AG04450 (cell line): ENCODE measurements at places on chromosomes 2 and 18.
A peak's percentile ranks its signal among the peaks of the same experiment; 100 is the strongest.

DNA sequence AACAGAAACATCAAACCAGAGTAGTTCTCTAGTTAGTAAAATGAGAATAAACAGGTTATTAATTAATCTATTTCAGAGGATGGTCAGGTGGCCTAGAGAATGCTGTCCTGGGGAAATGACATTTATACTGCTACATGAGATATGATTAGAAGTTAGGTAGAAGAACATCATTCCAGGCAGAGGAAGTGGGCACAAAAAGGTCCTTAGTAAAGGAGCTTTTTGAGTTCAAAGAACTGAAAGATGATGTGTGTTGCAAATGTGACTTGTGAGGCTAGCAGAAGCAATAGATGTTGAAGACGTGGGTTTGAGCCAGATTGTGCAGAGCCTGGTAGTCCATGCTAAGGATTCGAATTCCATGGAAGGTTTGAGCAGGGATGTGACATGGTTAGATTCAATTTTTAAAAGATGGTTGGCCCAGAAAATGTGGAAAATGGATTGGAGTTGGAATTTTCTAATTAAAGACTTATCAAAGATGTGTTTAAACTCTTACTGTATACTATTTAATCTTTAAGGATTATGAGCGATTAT lies 34.2 kb downstream of the RAB10 start:
- no peak for DNase-seq

DNA sequence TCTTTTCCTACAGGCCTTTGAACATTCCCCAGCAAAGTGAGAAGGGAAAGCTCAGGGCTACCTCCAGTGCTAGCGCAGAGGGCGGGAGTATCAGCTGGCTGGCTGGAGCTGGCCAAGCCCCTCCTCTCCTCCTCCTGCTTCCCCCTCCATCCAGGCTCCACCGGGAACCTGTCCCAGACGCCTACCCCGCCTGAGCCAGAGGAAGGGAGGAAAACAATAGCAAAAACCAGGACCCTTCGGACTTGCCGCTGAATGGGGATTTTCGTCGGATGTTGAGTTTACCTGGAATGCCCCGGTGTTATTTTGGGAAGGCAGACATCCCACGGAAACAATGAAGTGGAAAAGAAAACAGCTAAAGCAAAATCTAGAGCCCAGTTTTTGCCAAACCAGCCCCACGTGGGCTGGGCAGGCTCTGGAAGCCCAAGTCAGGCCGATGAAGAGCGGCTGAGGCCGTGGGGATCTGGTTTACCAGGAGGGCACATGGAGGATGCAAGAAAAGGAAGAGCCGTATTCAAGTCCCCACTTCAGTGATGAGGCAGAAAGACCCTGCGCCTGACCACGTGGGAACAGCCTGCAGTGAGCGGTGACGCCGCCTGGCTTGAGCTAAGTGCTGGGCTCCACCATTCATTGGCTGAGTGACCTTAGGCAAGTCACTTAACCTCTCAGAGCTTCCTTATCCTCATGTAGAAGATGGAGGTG lies 100.4 kb upstream of the LCLAT1 start:
- no peak for DNase-seq

- no peak for DNase-seq
Observed at GRCh38 chr2:121555008-121555407, 24.3 kb downstream of the RNU4ATAC start.

DNA sequence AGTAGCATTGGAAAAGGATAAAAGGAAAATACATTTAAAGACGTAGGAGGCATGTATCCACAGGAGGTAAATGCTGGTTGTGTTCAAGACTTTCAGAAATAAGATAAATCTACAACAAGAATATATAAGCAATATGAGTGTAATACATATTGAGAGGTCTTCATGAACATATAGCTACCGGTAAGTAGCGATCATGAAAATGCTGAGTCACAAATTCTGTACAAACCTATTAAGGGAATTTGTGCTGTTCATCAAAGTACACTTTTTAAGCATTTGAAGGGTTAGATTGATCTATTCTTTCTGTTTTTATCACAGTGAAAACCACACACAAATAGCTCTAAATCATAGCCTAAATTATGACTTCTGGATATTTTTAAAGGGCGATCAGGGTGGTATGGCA lies 173.1 kb upstream of the NYAP2 start:
- no peak for DNase-seq

- DNase-seq, result no peak
Observed at GRCh38 chr2:69483024-69483423, 45.8 kb upstream of the NFU1 start.

- no peak for DNase-seq
Observed at GRCh38 chr2:72149556-72150156, 2.0 kb upstream of the CYP26B1 start.

- DNase-seq, result no peak
Observed at GRCh38 chr2:45648636-45649035, 2.8 kb upstream of the PRKCE start.

GRCh38 chr2:173456960-173457359 lies 102.3 kb downstream of the CDCA7 start:
- no peak for DNase-seq

GRCh38 chr2:233408366-233409285 lies 54.3 kb downstream of the DGKD start:
- DNase-seq, result no peak

DNA sequence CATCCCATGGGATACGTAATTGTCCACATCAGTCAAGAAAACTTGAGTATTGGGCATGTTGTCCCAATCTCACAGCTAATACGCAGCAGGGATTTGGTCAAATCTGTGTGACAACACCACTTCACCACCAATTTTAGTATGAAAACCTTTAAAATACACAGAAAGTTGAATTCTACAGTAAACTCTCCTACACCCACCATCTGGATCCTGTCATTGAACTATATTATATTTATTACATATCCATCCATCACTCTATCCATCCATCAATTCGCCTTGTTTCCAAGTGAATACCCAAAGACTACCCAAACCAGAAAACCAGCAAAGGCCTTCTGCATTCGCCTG lies 846 bp upstream of the FKBP7 start:
- DNase-seq, result no peak

- DNase-seq, result no peak
Observed at GRCh38 chr2:134457353-134457752, 203.5 kb downstream of the MGAT5 start.

DNA sequence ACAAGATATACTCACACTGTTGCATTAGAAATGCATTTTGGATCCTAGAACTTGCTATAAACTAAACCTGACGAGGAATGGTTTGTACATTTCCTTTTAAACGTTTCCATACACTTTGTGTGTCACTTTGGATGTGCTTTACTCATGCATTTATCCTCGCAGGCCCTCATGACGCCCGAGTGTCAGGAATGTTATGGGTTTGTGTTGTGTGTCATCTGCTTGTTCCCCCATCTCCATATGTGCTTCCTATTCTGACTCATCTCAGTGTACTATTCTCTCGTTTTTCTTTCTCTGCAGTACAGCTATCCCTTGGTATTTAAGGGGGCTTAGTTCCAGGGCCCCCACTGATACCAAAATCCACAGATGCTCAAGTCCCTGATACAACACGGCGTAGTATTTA lies 121.5 kb upstream of the RASGRP3 start:
- no peak for DNase-seq

- DNase-seq, result no peak
Observed at GRCh38 chr18:26468931-26469340, 79.4 kb downstream of the KCTD1 start.

GRCh38 chr2:162125138-162125537 lies 26.9 kb downstream of the GCG start:
- DNase-seq, result no peak

- DNase-seq, result no peak
Observed at GRCh38 chr2:201320701-201321100, 36.4 kb downstream of the FLACC1 start.

GRCh38 chr2:196987649-196988364 lies 61.3 kb upstream of the PGAP1 start:
- DNase-seq, result peak; percentile 83

DNA sequence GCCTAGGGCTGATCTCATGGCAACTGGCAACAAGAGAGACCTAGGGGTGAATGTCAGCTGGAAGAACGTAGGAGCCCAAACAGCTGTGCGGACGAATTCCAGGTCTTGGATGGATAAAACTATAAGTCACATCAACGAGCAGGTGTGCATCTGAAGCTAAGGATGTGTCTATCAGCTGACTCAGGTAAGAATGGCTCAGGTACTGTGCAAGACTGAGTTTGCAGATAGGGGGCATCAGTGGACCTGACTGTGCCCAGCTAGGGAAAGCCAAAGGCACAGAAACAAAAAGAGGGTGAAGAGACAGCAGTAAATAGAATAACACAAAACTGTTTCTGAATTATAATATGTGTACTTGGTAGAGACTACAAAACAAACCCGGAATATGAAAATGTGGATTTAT lies 357.3 kb downstream of the ZEB2 start:
- no peak for DNase-seq

GRCh38 chr2:30701782-30702181 lies 105.5 kb downstream of the CAPN13 start:
- DNase-seq, result no peak

- DNase-seq, result no peak
Observed at GRCh38 chr18:12458771-12459170, 51.0 kb downstream of the PRELID3A start.

DNA sequence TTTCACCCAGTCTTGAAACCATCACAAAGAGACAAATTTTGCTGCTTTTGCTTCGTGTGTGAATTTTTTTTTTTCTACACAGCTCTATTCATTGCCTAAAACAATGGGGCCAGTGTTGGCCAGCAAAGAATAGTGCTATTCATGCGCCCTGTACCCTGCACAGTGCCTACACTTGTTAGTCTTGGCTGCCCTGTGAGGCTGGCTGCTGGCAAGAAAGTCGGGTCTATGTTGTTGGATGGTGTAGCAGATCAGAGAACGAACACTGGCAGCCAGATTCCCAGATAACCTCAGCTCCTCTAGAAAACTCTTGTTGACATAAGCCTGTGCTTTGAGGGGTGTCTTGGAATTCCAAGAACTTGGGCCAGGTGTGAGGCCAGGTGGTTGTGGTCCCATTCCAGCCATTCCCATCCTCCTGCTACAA lies 455.7 kb upstream of the TCF4 start:
- no peak for DNase-seq

- no peak for DNase-seq
Observed at GRCh38 chr2:21561965-21562364, 438.2 kb downstream of the TDRD15 start.

GRCh38 chr2:150339282-150339681 lies 148.2 kb downstream of the RND3 start:
- DNase-seq, result no peak

- DNase-seq, result no peak
Observed at GRCh38 chr2:197786010-197786877, 1.1 kb upstream of the BOLL start.

DNA sequence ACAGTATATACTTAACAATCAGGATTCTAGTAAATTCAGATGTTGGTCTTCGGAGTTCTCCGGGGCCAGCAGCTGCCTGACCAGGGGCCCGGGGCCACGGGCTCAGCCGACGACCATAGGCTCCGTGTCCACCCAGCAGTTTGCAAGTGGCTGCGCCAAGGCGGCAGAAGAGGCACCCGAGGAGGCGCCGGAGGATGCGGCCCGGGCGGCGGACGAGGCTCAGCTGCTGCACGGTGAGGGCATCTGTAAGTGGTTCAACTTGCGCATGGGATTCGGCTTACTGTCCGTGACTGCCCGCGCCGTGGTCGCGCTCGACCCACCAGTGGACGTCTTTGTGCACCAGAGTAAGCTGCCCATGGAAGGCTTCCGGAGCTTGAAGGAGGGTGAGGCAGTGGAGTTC lies 136.3 kb downstream of the NUP35 start:
- no peak for DNase-seq

DNA sequence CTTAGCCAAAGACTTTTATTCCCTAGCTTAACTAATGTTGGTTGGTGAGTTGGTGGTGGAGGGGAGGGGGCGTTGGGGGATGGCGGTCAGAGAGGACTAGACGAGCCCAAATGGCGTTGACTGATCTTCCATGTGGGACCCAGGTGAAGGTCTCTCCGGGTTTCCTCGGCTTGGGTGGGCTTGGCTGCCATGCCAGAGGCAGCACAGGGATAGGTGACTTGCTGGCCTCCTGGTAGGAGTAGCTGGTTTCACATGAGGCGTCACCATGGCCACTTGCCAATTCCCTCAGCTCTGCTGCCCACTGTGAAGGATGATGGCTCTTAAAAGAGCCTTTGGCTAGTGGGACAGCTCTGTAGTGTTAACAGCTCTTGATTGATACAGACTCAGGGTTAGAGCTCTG lies 1337.0 kb upstream of the FAM98A start:
- DNase-seq, result no peak

GRCh38 chr18:47294801-47295200 lies 43.3 kb upstream of the SKOR2 start:
- DNase-seq, result no peak

GRCh38 chr2:150653351-150653750 lies 165.9 kb upstream of the RND3 start:
- DNase-seq, result no peak

DNA sequence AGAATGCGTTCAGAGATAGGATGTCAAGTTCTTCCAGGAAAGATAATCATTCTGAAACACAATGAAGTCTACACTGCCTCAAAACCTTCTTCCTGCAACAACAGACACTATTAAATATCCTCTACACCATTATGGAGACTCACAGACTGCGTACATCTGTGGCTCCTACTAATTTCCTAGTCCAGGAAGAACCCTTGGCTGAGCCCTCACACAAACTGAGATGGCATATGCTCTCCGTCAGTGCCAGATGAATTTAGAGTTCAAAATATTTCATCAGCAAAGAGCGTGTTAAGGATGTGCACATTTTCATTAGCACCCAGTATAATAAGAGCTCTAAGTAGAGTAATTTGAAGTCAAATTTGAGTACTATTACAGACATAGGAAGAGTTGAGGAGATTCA lies 117.2 kb downstream of the TCF4 start:
- no peak for DNase-seq
